ENCODE measurements at places on chromosomes 2 and 18. TPM values are rescaled to one million over a fixed set of nuclear protein-coding genes. Genes with fewer than 3 reads are reported as not detected.

DNA sequence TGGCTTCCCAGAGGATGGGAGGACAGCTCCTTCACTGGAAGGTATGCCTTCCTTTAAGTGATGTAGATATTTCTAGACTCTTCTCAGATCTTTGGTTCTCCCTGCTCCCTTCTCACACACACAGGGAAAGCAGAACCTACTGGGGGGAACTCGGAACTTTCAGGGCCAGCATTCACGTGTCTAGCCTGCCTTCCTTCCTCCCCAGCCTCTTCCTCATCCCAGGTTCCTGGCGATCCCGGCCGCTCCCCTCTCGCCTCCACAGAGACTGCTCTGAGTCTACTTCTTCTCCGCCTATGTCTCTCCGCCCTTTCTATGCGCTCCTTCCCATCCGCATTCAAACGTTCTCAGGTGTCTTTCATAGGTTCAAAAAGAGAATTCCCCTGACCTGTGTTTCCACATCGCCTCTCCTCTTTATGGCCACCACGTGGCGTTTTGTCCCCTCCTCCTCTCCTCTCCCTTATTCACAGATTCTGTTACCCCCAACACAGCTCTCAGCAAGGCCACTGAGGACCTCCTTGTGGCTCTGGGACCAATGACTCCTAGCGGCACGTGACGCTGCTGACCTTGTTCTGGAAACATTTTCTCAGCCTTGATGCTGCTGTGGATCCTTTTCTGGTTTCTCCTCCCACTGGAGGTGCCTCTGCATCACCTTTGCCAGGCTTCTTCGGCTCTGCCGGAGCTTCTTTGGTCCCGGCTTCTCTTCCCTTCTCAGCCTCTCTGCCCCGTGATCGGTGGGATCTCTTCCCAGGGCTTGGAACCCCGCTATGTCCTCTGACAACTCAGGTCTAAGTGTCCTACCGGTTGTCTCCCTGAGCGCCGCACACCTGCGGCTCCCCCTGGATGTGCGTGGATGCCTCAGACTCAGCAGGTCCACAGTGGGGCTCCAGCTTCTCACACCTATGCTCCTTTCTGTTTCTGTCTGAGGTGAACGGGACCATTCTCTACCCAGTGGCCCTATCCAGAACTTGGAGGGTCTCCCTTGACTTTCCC lies 77.5 kb downstream of the VAPA start:
- no peaks in the 10 kb centered on the region for H3K4me1 ChIP-seq
- H3K36me3 ChIP-seq, result no peaks in the 10 kb centered on the region
- H3K27ac ChIP-seq, result no peak overlapping the region
- no peaks in the 10 kb centered on the region for H3K27me3 ChIP-seq

- H3K4me1 ChIP-seq, result no peaks in the 10 kb centered on the region
- no peak for DNase-seq
- H3K36me3 ChIP-seq, result no peaks in the 10 kb centered on the region
- H3K27ac ChIP-seq, result no peak overlapping the region
Measured at GRCh38 chr2:181988154-181988924, 2.7 kb downstream of the PPP1R1C start.

CCDC102B gene
- 1.0 TPM for total RNA-seq

DNA sequence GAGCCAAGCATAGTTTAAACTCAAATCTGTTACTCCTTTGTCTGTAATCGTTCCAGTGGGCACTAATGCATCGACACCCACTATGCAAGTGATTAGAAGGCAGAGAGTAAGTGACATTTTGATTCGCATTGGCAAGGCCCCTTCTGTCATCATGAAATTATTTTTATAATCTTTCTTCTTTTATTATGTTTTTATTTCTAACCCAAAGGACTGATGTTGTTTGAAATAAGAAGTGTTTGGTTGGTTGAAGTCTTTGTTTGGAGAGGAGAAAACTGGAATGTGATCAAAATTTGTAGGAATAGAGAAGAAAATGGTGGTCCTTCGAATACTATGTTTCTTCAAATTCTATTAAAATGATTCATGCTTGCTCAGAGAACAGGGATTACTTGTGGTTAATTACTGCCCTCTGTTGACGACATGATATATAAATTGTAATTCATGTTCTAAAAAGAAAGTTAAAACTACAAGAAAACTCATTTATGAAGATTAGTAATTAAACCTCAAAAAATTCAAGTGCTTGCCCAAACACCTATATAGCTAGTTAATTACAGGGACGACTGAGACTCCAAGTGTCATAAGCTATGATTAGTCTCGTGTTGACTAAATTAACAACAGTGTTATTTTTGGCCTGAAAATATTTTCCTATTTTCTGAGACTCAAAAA lies 26.4 kb upstream of the TFPI start:
- H3K4me3 ChIP-seq, result no peak overlapping the region
- no peaks in the 10 kb centered on the region for H3K36me3 ChIP-seq
- H3K4me1 ChIP-seq, result peaks cover 3% of the 10 kb centered on the region
- no peak for DNase-seq
- H3K27me3 ChIP-seq, result peaks cover 3% of the 10 kb centered on the region

GRCh38 chr2:15200581-15200980 lies 360.6 kb downstream of the NBAS start:
- no peak overlapping the region for H3K27ac ChIP-seq
- DNase-seq, result no peak
- H3K36me3 ChIP-seq, result peaks cover 15% of the 10 kb centered on the region
- H3K4me1 ChIP-seq, result peaks cover 1% of the 10 kb centered on the region
- H3K4me3 ChIP-seq, result no peak overlapping the region

DNA sequence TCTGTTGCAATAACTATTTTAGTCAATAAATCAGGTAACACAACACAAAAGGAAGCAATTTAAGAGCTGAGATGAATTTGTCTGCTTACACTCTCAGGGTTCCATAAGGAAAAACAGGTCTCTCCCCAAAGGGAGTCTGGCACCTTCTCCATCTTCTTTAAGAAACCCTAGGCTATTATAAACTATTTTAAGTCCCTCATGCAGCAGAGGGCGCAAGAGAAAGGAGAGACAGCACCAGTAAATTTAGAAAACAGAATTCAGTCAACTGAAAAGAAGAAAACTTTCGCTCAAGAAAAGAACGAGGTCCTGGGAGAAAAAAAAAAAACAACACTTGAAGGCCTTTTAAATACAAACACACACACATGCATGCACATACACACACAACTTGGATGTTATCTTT lies 19.1 kb downstream of the SULT1C4 start:
- H3K27ac ChIP-seq, result no peak overlapping the region
- no peak for DNase-seq
- no peak overlapping the region for H3K4me3 ChIP-seq
- H3K4me1 ChIP-seq, result no peaks in the 10 kb centered on the region
- peaks cover 7% of the 10 kb centered on the region for H3K27me3 ChIP-seq

- no peaks in the 10 kb centered on the region for H3K27me3 ChIP-seq
- no peaks in the 10 kb centered on the region for H3K36me3 ChIP-seq
- no peaks in the 10 kb centered on the region for H3K4me1 ChIP-seq
- H3K4me3 ChIP-seq, result no peak overlapping the region
Measured at GRCh38 chr2:66766582-66766981, 331.7 kb downstream of the MEIS1 start.

- H3K27ac ChIP-seq, result no peak overlapping the region
- H3K4me3 ChIP-seq, result no peak overlapping the region
- no peak for DNase-seq
- H3K4me1 ChIP-seq, result peaks cover 34% of the 10 kb centered on the region
- peaks cover 20% of the 10 kb centered on the region for H3K36me3 ChIP-seq
- H3K27me3 ChIP-seq, result peaks cover 4% of the 10 kb centered on the region
Measured at GRCh38 chr2:171244970-171245782, 84.5 kb upstream of the TLK1 start.

GRCh38 chr18:51401912-51402311 lies 204.4 kb upstream of the MEX3C start:
- no peak overlapping the region for H3K4me3 ChIP-seq
- no peak overlapping the region for H3K27ac ChIP-seq
- no peaks in the 10 kb centered on the region for H3K36me3 ChIP-seq
- H3K4me1 ChIP-seq, result no peaks in the 10 kb centered on the region

Data from activated CD4-positive, alpha-beta memory T cell treated with anti-CD3 and anti-CD28 coated beads, Interleukin-2, amount 10 ng/mL, durations not matched to agents 7 days and 5 days (primary cell).